ENCODE measurements at places on chromosomes 7 and 10. TPM values are rescaled to one million over a fixed set of nuclear protein-coding genes. Genes with fewer than 3 reads are reported as not detected.

DNA sequence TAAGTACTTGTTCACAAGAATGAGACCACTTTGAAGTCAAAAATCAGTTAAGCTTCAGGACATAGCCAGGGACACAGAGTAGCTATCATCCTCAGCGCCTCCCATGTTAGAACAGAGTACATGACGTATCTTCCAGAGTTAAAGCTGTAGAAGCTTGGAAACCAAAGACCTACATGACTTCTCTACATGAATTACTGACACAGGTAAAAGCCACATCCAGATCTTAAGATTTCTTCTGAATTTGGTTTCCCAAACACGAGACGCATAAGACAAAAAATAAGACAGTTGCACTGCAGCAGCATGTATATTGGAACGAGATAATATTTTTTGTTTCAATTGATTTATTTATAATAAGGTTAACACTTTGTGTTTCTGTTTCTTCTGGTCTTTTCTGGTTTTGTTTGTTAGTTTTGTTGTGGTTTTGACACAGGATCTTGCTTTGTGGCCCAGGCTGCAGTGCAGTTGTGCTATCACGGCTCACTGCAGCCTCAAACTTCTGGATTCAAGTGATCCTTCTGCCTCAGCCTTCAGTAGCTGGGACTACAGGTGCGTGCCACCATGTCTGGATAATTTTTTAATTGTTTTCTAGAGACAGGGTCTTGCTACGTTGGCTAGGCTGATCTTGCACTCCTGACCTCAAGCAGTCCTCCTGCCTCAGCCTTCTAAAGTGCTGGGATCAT is 10.2 kb upstream of the EPC1 start:
- peak; percentile 47 for DNase-seq

- DNase-seq: peak; percentile 49
These were observed 1.5 kb downstream of the MKX start for GRCh38 chr10:27743877-27744801.

- DNase-seq: no peak
These were observed 125.6 kb downstream of the CALN1 start for GRCh38 chr7:72286519-72286918.

OR2F2 gene
- not detected for total RNA-seq

- DNase-seq: no peak
These were observed 573.4 kb upstream of the C7orf33 start for GRCh38 chr7:148017126-148017525.

PGAM2 gene
- not detected for total RNA-seq

SCIN gene
- total RNA-seq: 0.64 TPM

DNA sequence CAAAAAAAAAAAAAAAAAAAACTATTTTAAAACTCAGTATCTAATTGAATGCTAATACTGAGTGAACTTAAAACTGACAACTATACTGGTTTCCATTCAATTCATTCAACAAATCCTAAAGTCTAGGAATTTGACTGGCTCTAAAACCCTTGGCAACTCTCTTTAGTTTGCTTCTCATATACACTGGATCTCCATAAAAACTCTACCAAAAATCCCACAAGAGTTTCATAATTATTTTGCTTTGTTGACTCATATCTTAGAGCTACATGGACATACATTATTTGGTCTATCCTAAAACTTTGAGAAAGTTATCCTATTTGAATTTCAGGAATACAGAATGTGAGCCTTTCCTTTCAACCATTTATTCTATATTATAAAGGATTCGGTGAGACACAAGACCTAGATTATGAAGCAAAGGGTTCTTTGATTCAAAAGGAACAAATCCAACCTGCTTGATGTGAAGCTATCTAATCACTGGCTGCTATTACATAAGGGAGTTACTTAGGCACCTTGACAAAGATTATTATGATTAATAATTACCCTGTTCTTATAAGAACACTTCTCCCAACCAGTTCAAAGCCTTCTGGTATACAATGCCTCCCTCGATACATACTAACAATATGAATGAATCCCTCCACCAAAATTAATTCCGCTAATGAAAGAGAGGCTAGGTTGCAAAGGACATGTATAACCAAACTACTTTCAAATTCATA is 15.8 kb upstream of the KMT2E start:
- no peak for DNase-seq

PTN gene
- total RNA-seq: not detected

DNA sequence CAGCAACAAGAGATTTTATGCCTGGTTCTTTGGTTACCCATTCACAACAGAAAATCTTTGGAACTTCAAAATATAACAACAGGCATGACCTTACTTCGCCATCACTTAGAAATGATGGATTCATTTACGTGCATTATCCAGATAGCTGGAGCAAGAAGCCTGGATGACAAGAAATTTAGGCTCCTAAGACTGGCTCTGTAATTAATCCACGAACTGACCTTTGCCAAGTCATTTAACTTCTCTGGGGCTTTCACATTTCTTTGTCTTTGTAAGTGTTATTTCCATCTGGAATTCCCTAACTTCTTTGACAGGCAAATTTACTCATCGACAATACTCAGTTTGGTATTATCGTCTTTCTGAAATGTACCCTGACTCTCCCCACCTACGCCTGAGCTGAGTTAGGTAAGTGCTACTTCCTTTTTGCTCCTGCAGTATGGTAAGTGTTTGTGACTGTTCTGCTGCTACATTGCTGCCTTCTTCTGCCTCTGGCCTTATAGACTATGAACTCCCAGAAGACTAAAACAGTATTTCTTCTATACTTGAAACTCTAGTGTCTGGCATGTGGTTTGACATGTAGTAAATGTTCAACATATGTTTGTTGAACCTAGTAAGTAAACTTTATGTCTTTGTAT is 5.5 kb upstream of the MDFIC start:
- DNase-seq: peak; percentile 74

Measured in activated CD4-positive, alpha-beta T cell treated with anti-CD3 and anti-CD28 coated beads for 36 hours (primary cell).